ENCODE measurements at places on chromosomes 11 and 22. TPM values are rescaled to one million over a fixed set of nuclear protein-coding genes. Genes with fewer than 3 reads are reported as not detected.
A peak's percentile ranks its signal among the peaks of the same experiment; 100 is the strongest.

DNA sequence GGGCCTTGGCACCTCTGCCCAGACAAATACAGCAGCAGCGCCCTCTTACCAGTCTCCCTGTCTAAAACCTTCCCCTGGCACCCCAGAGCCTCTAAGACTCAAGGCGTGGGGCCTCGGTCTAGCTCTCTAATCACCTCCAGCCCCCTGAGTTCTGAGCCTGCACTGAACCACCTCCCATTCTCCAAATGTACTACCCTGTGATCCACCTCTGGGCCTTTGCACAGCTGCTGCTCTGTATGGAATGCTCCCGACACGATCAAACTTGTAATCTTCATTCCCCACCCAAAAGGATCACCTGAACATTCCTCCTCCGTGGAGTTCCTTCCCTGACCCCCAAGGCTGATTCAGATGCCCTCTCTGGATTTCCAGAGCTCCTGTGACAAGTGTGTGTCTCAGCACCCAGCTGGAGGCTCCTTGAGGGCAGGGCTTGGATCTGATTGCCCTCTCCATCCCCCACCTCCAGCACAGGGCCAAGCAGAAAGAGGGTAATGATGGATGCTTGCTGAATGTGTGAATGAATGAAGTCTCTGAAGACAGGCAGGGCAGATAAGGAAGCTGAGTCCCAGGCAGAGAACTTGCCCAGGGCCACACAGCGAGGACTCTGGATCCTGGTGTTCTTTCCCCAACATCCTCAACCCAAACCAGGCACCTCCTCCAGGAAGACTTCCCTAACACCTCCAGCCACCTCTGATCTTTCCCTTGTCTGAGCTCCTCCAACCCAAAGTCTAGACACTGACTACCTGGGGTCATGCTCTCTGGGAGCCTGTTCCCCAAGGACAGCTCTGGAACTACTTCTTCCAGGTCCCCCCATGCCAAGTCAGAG lies 18.3 kb downstream of the STARD10 start:
- no peak overlapping the region for H3K4me3 ChIP-seq
- no peak overlapping the region for H3K27ac ChIP-seq
- H3K27me3 ChIP-seq = no peaks in the 10 kb centered on the region
- peaks cover 9% of the 10 kb centered on the region for H3K4me1 ChIP-seq
- no peaks in the 10 kb centered on the region for H3K36me3 ChIP-seq

- peaks cover 6% of the 10 kb centered on the region for H3K27me3 ChIP-seq
- H3K36me3 ChIP-seq = no peaks in the 10 kb centered on the region
- H3K27ac ChIP-seq = no peak overlapping the region
Measured at GRCh38 chr22:43878831-43879550, 12.8 kb downstream of the PNPLA5 start.

DNA sequence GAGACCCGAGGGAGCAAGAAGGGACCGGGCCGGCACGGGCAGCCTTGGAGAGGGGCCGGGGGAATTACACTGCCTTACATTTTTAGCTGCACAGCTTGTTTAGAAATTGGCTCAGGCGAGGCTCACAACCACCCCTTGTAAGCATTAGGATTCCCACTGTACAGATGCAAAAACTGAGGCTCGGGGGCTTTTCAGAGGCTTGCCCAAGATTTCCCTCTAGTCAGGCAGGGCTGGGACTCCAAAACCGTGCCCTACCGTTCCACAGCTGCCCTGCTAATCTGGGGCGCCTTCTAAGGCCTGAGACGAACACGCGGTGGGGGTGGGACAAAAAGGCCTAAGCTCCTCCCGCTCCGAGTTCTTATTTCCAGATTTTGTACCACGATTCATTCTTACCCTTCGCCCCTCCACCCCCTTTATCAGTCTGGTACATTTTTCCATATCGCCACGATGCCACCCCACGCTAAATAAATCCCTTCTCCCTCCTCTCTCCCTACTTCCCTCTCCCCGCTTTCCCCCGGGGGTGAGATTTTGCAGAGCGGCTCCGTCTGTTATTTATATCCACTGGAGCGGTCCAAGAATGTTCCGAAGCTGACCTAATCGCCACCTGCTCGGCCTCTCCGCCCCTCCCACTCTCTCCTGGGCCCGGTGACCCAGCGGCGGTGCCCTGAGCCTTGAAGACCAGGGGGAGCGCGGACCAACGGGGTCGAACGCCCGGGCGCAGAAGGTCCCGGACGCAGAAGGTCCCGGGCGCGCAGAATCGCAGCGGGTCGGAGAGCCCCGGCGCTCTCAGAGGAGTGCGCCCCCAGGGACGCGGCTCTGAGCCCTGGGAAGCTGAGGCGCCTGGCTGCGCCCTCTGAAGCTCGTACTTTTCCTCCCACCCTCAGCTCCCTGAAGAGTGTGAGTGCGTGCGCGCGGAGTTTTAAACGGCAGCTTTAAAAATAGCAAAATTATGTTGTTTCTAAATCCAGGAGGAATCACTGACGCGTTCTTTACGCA lies 764 bp upstream of the PACSIN3 start:
- DNase-seq = peak; percentile 65
- no peaks in the 10 kb centered on the region for H3K27me3 ChIP-seq
- H3K4me3 ChIP-seq = peak overlapping the region; percentile 58
- H3K4me1 ChIP-seq = peaks cover 19% of the 10 kb centered on the region
- no peak overlapping the region for H3K27ac ChIP-seq

- H3K4me1 ChIP-seq = no peaks in the 10 kb centered on the region
- H3K27ac ChIP-seq = no peak overlapping the region
- no peaks in the 10 kb centered on the region for H3K36me3 ChIP-seq
- H3K27me3 ChIP-seq = no peaks in the 10 kb centered on the region
- DNase-seq = no peak
- H3K4me3 ChIP-seq = no peak overlapping the region
Measured at GRCh38 chr11:72274435-72274834, 30.5 kb upstream of the PHOX2A start.

DNA sequence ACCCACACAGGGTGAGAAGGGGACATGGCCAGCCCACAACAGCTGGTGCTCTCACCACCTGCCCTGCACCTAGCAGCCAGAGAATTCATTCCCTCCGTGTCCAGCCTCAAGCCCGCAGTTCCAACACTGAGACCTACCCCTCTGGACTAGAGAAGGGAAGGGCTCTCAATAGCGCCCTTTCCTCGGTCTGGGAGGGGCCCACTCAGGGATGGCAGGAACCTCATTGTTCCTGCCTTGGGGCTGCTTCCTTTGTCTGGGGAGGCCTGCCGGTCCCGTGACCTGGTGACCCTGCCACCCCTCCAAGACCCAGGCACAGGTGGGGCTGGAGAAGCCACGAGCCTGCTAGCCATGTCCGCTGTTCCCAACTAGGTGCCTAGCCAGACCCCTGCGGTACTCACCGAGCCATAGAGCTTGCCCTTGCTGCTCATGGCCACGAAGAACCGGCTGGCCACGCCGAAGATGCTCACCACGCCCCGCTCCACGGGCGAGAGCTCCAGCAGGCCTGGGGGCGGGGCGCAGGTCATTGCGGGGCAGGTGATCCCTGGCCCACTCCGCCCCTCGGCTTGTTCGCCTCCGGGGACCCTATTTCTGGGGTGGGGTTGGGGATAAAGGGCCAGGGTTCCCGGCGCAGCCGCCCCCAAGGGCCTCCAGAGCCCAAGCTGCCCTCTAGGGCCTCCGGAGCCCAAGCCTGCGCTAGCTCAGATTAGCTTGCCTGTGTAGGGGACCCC lies 1.4 kb downstream of the FGF4 start:
- peaks cover 2% of the 10 kb centered on the region for H3K4me1 ChIP-seq
- peaks cover 33% of the 10 kb centered on the region for H3K27me3 ChIP-seq
- no peak overlapping the region for H3K27ac ChIP-seq

GRCh38 chr11:61298663-61299244 lies 3.6 kb upstream of the VWCE start:
- H3K4me1 ChIP-seq = peaks cover 16% of the 10 kb centered on the region
- no peaks in the 10 kb centered on the region for H3K27me3 ChIP-seq
- peaks cover 43% of the 10 kb centered on the region for H3K36me3 ChIP-seq
- DNase-seq = no peak
- no peak overlapping the region for H3K4me3 ChIP-seq

DNA sequence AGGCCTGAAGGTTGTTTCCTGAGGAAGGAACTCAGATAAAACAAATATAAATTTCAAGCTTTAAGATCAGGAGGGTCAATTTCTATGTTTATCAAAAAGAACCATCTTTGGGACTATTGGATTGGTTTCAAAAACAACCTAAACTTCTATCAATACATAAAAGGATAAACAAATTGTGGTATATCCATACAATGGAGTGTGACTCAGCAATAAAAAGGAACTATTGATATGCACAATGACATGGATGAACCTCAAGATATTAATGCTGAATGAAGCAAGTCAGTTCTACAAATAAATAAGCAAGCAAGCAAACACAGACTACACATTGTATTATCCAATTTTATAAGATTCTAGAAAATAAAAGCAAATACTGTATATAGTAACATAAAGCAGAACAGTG lies 11.1 kb upstream of the CLPB start:
- no peaks in the 10 kb centered on the region for H3K27me3 ChIP-seq
- no peak overlapping the region for H3K27ac ChIP-seq
- no peaks in the 10 kb centered on the region for H3K4me1 ChIP-seq
- H3K4me3 ChIP-seq = no peak overlapping the region
- H3K36me3 ChIP-seq = no peaks in the 10 kb centered on the region

- H3K27me3 ChIP-seq = no peaks in the 10 kb centered on the region
- H3K4me3 ChIP-seq = no peak overlapping the region
- no peak for DNase-seq
Measured at GRCh38 chr11:32168924-32169323, 78.0 kb downstream of the RCN1 start.

GRCh38 chr11:86676533-86677154 lies 4.2 kb upstream of the ME3 start:
- no peak for DNase-seq
- peaks cover 1% of the 10 kb centered on the region for H3K4me1 ChIP-seq
- H3K36me3 ChIP-seq = no peaks in the 10 kb centered on the region
- H3K27me3 ChIP-seq = peaks cover 7% of the 10 kb centered on the region
- H3K27ac ChIP-seq = no peak overlapping the region
- H3K4me3 ChIP-seq = no peak overlapping the region

DNA sequence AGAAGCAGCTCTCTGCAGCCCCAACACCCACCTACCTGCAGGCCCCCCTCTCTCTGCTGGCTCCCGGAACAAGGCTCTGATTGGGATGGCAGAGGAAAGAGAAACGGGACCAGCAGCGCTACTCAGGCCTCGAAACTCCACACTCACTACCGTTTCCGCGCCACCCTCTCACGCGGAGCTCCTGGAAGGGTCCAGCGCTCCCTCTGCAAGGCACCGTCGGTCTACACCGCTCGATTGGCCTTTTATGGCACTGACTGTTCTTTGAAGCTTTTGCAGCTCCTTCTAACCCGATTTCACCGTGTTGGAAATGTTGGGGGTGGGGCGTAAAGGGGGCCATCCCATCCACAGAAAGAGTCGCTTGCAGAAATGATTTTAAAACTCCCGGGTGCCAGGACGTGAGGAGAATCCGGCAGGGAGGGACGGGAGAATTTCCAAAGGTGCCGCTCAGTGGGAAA lies 323 bp upstream of the PANX1 start:
- H3K4me3 ChIP-seq = peak overlapping the region; percentile 78
- no peaks in the 10 kb centered on the region for H3K36me3 ChIP-seq
- H3K27me3 ChIP-seq = no peaks in the 10 kb centered on the region
- DNase-seq = no peak

- DNase-seq = no peak
- H3K27me3 ChIP-seq = peaks cover under 1% of the 10 kb centered on the region
- H3K4me1 ChIP-seq = no peaks in the 10 kb centered on the region
Measured at GRCh38 chr11:120074076-120074475, 63.8 kb downstream of the TRIM29 start.

DNA sequence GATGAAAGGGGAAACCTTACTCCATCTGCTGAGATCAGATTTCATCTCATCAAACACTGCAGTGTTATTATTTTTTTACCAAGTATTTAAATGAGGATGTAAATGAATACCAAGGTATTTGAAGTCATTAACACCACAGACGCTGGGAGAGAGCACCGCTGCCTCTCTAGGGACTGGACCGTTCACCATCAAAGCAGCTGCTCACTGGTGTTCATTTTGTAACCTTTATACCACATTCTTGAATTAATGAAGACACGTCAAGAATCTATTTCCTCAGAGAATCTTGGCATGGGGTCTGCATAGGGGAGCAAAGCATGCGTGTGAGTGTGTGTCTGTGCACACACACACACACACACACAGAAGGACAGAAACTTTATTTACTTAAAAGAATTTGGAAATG lies 15.6 kb downstream of the SIAE start:
- no peaks in the 10 kb centered on the region for H3K27me3 ChIP-seq
- no peaks in the 10 kb centered on the region for H3K4me1 ChIP-seq
- no peak overlapping the region for H3K4me3 ChIP-seq
- peaks cover 3% of the 10 kb centered on the region for H3K36me3 ChIP-seq
- DNase-seq = no peak

DNA sequence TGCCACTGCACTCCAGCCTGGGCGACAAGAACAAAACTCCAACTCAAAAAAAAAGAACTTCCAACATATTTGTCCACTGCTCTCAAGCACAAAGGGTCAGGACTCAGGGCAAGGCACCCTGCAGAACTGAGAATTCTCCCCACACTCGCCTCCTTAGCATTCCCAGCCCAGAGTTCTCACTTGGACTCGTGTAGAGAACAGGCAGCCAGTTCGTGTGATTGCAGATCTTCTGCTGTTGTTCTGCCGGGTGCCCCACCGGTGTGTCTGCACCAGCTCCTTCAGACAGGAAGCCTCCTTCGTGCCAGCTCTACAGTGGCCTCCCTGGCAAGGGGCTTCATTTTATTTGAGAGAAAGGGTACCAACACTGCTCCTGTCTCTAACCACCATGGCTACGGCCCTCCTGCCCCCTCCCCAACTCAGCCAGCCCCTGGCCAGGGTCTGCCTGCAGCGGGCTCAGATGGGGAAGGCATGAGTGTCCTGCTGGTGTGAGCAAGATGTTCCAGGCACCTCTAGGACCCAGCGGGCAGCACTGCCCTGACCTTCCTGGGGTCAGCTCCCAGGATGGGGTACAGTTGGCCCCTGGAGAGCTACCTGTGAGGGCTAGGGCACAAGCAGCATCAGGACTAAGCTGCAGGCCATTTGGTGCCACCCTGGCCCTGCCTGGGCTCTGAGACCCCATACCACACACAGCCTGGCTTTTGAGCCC lies 19.5 kb upstream of the SCGB1A1 start:
- no peaks in the 10 kb centered on the region for H3K27me3 ChIP-seq
- no peaks in the 10 kb centered on the region for H3K36me3 ChIP-seq
- H3K27ac ChIP-seq = no peak overlapping the region
- DNase-seq = no peak
- H3K4me3 ChIP-seq = no peak overlapping the region

Gene SIK2
- 20.4 TPM for total RNA-seq

Gene LMO2
- total RNA-seq = 6.2 TPM

Gene RPS6KA4
- 24.2 TPM for total RNA-seq

Gene CCDC188
- total RNA-seq = not detected

Gene SLC5A12
- total RNA-seq = not detected

Gene C11orf65
- 1.4 TPM for total RNA-seq

Gene C11orf42
- not detected for total RNA-seq

Gene PYGM
- 9.1 TPM for total RNA-seq

Gene BTBD18
- total RNA-seq = not detected

Gene CCDC81
- total RNA-seq = 0.84 TPM

Gene KRTAP5-1
- not detected for total RNA-seq

Gene POTEH
- not detected for total RNA-seq

Gene AGBL2
- total RNA-seq = 13.6 TPM

Gene TSPAN32
- total RNA-seq = 22.2 TPM

Gene RASD2
- 0.07 TPM for total RNA-seq

Gene CARNS1
- 25.9 TPM for total RNA-seq

Gene MTA2
- 127 TPM for total RNA-seq
